Renal pelvis (tissue), 12 donors: ENCODE measurements at places on chromosomes 3 and 15.
A peak's percentile ranks its signal among the peaks of the same experiment; 100 is the strongest.

GRCh38 chr15:39429898-39430357, 151.0 kb upstream of the THBS1 start:
- DNase-seq = peak; percentile 28

- DNase-seq = no peak
Measured at GRCh38 chr3:190192087-190192486, 71.4 kb upstream of the P3H2 start.

DNA sequence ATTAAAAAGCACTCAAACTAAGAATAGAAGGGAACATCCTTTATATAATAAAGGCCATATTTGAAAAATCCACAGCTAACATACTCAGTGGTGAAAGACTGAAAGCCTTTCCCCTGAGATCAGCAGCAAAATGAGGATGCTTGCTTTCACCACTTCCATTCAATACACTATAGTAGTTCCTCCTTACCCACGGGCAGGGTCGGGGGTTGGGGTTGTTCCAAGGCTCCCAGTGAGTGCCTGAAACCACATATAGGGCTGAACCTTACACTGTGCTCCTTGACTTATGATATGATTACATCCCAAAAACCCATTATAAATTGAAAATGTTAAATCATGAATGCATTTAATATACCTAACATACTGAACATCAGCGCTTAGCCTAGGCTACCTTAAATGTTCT, 37.7 kb downstream of the ALDH1L1 start:
- no peak for DNase-seq

- DNase-seq = no peak
Measured at GRCh38 chr15:60701261-60702019, 222.5 kb upstream of the ICE2 start.

DNA sequence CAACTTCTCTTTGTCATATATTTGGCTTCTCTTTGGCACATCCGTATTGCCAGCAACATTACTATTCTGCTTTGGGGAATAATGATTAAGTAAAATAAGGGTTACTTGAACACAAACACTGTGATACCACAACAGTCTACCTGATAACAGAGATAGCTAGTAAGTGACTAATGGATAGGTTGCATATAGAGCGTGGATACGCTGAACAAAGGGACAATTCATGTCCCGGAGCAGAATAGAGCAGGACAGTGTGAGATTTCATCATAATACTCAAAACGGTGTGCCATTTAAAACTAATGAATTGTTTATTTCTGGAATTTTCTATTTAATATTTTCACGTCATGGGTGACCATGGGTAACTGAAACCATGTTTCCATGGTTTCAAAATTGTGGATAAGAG, 54.1 kb downstream of the SCN5A start:
- no peak for DNase-seq

- DNase-seq = no peak
Measured at GRCh38 chr15:76337059-76337695, 604 bp downstream of the ISL2 start.

GRCh38 chr3:123818324-123818920, 65.7 kb downstream of the MYLK start:
- no peak for DNase-seq

DNA sequence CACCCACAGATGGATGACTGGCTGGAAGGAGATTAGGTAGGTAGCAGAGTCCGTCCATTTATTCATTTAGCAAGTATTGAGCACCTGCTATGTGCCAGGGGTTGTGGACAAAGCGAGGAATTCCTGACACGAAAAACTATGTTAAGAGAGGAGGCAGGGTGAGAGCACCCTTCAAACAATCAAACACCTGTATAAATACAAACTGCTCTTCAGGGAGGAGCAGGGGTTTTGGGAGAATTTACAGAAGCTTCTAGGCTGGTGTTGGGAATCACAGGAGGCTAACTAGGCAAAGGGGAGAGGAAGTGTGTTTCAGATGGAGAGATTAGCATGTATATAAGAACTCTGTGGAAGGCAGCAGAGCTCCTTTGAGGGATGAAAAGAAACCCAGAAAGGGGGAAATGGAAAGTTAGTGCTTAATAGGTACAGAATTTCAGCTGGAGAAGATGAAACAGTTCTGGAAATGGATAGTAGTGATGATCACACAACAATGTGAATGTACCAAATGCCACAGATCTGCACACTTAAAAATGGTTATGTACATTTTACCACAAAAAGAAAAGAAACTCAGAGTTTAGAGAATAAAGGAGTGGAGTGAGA, 805 bp upstream of the SEC22C start:
- DNase-seq = no peak

- no peak for DNase-seq
Measured at GRCh38 chr3:147574621-147575020, 165.5 kb downstream of the ZIC1 start.

DNA sequence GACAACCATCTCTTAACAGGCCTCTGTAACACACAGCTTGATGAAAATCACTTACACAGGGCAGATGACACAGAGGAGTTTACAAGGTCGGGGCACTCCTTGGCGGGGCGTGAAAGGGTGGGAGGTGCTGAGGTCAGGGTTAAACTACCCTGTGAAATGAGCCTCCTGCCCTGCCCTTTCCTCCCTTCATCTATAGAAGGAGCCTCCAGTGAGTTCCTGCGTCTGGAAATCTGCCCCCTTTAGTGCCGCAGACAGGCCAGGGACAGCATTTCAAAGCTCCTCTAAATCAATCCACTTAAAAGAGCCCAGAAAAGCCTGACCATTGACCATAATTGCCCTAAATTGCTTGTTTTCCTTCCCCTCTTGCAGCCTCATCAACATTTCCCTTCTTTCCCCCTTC, 1.9 kb downstream of the ROBO1 start:
- DNase-seq = peak; percentile 16

DNA sequence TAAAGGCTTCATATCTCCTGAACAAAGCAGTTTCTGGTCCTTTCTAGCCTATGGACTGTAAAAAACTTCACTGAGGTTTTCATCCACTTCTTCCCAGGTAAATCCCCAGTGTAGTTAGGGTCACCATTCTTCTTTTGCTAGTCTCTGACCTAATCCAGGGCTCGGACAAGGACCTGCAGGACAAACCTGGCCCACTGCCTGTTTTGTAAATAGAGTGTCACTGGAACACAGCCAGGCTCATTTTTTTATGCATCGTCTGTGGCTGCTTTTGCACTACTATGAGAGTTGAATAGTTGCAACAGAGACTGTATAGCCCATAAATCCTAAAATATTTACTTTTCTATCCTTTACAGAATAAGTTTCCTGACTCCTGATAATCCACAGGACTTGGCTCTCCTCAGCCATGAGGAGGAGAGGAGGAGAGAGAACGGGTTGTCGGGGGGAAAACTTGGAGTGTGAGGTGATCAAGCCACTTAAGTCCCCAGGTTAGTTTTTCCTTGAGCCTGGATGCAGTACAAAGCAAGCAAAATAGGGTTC, 29.0 kb downstream of the CCR3 start:
- no peak for DNase-seq

- DNase-seq = no peak
Measured at GRCh38 chr3:29279286-29279685, 1.6 kb upstream of the RBMS3 start.

DNA sequence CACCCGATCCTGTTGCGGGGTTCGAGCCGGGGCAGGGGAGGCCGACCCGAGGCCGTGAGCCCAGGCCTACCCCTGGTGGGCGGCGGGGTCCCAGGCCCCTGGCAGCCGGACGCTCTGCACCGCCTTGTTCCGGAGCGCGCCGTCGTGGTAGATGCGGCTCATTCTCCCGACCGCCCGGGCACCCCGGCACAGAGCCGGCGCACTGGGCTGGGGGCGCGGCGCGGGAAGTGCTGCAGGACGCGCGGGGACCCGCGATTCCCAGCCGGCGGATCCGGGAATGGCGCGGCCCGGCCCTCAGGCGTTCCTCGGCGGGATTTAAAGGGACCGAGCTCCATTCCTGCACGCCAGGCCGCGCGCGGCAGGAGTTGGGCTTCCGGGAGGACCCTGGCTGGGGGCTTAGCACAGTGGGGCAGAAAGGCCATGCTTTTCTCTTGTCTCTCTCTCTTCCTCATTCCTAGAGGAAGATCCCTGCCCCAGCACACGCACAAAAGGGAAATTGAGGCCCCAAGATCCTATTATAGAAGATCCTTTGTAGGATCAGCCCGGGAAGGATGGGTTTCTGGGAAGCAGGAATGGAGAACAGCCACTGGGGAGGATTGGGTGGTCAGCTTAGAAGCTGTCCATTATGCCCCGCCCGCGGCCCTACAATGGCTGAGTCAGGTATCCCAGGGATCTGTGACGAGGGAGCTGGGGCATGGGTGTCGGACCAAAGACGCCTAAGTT, at the start of gene ARPIN:
ARPIN (minus strand) TSS at position 279 of the 723 bp plus-strand sequence; CDS start at position 162, 117 bp downstream.
- DNase-seq = peak; percentile 58

GRCh38 chr3:127839099-127839498, 16.8 kb upstream of the MGLL start:
- no peak for DNase-seq
